Activated CD8-positive, alpha-beta memory T cell treated with anti-CD3 and anti-CD28 coated beads for 48 hours (primary cell): ENCODE measurements at places on chromosomes 7 and 10.

DNA sequence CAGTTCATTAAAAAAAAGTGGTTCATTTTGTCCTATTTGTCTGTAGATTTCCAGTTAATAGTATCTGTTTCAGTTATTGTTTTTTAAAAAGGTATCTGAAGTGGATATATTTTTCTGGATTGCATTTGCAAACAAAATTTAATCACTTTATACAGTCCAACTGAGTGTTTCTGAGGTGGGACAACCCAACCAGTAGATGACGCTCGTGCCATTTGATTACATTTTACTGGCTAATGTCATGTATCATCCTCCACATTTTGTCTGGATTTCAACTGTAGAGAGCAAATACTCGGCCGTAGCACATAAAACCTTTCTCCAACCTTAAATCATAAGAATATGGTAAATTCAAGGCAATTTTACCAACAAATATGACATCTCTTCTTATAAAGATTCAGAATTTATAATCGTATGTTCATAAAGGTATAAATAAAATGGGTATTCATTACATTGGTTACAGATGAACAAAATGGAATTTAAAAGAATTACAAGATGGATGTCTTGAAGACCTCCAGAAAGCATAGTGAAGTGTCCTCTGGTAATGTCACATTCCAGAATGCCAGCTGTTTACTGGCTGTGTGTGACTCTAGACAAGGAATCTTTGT, 789.0 kb downstream of the PHTF2 start:
- no peak for DNase-seq

DNA sequence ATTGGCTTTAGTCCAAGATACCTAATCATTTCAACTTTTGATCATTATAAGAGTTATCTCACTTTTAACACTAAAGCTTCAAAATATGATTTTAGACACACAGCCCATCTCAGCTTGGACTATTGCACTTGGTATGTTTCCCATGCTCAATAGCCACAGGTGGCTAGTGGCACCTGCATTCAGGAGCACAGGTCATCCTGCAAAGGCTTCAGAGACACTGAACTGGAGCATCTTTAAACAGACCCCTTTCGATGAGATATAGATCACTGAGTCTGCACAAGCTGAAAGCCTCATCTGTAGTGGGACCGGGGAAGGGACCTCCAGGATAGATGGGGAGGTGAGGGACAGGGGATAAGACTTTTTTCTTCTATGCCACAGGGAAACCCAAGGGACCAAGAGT, 48.5 kb upstream of the TARP start:
- no peak for DNase-seq

- no peak for DNase-seq
These were observed 224.7 kb downstream of the CHRM2 start for GRCh38 chr7:137093198-137093597.

GRCh38 chr10:19572056-19572455, 244.2 kb upstream of the PLXDC2 start:
- DNase-seq: no peak

DNA sequence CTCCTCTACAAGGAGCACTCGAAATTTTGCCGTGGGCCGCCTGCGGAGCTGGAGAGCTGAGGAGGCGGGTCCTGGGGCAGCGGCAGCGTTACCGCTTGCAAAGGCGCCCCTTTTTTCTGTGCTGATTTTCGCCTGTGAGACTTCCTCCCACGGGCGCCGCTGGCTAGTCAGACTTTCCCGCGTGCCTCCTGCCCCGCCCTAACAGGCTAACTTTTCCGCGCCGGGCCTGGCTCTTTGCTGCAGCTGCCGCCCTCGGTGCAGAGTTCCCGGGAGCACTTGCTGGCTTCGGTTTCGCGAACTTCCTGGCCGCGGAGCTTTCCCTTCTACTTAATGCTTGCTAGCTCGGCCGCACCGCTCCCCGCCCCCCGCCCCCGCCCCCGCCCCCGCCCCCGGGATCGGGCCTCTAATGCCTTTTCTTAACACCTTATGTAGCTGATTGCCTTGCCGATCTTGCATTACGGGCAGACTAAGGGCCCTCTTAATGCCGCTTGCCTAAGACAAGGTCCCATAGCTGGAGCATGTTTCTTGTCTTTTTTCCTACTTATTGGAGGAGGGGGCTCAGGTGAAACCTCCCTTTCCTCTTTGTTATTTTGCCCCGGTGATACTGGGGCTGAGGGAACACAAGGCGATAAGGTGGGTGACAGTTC, 37.9 kb upstream of the RASGEF1A start:
- DNase-seq: no peak

- no peak for DNase-seq
These were observed 166.0 kb upstream of the GDF10 start for GRCh38 chr10:47133871-47134570.

DNA sequence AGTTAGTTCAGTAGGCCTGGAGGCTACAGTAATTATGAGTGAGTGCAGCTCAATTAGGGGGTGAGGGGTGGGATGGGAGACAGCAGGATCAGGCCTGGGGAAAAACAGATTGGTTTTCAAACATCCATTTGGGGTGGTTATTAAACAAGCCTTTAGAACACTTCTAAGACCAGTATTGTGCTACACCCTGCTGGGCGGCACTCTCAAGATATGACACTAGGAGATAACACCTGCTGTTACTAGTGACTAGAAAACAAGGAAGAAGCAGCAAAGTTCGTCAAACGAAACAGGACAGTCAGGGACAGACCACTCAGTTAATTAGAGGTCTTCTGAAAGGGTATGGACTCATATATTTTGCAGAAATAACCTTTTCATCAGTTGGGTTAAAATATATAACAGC, 353.6 kb downstream of the PTEN start:
- no peak for DNase-seq

DNA sequence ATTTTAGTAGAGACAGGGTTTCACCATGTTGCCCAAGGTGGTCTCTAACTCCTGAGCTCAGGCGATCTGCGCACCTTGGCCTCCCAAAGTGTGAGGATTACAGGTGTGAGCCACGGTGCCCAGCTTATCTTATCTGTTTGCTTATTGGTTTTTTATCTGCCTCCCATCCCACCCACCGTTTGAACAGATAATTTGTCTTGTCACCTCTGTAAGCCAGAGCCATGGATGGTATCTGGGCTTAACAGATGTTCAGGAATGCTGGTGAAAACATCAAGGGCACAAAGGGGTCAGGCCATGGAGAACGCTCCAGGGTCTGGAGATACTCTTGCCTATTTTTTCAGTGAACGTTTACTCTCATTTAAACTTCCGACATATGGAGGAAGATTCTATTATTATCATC, 12.0 kb upstream of the NDST2 start:
- DNase-seq: no peak

DNA sequence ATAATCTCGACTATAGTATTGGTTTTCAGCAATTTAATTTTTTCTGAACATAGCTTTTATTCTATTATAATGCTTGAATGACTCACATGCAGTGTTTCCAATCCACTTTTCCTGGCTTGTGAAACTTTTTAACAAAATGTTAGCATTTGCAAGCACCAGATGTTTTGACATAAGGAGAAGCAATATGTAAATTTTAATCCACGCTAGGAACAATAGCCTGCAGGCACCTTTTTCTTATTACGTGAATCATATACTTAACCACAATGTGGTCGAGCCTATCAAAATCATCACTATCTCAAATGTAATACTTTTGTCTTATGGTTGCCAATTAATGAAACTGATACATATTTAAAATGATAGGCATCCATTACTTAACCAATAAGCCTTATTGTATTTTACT, 97.1 kb downstream of the TFEC start:
- no peak for DNase-seq

DNA sequence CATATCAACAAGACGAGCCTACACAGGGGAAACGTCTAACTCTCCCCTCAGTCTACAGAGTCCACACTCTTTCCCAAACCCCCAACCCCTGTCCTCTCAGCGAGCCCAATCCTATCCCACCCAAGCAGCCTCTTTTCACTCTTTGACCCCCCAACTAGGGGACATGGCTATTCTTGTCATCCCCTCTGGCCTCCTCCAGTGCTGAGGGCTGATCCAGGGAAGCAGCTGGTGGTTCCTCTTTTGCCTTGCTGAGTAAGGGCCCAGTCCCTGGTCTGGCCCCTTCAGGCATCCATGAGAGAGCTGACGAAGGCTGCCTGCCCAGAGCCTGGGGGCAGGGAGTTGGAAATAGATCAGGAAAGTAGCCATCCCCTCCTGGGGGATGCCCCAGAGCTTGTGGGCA, 6.4 kb downstream of the NOBOX start:
- DNase-seq: no peak

GRCh38 chr10:58998924-58999713, 177.3 kb upstream of the PHYHIPL start:
- DNase-seq: no peak

DNA sequence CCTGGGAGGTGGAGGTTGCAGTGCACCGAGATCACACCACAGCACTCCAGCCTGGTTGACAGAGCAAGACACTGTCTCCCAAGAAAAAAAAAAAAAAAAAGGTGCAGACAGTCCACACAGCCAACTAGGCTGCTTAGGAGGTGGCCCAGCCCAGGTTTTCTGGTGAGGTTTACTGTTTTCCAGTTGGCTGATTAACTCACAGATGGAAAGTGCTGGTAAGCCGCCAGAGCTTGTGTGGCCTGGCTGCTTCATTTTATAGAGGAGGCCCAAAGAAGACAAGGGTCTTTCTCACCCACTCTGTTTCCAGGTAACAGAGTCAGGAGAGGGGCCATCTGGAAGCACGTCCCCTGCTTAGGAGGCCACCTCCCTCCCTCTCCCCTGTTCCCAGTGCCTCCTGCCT, 6.2 kb downstream of the RHBDD2 start:
- no peak for DNase-seq

DNA sequence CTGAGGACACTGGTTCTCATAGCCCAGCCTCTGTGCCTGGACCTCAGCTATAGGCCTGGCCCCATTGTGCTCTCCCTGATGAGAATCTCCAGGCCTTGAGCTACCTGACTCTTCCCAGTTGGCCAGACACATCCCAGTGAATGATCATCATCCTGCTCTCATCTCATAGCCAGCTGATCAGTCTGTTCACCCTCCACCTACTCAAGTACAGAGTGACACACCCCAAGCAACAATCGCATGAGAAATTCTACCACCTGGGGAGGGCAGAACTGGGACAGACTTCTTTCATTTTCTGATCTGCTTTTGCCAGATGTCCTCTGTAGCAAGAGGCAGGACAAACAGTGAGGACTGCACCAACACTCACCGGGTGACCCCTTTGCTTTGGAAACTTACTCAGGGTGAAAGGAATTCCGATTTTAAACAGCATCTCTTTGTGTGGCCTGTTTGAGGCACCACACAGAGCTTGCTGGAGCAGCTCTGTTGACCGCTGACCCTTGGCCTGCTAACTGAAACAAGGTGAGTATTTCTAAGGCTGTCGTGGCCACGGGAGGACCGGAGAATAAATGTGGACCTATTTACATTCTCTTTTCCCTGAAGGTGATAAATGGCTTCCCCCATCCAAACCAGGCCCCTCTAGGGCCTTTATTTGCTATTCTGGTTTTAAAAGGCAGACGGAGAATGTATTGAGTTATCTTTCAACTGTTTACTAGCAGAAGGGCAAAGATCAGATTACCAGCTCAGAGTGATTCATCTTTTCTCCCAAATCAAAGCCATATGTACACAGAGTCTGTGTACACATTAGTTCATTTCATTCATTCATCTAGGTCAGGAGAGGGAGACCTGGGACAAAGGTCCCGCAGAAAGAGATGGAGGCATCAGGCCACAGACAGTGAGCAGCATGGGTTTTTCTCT, 181.4 kb upstream of the TNS3 start:
- no peak for DNase-seq

GRCh38 chr7:40311307-40311706, 176.5 kb downstream of the SUGCT start:
- no peak for DNase-seq

DNA sequence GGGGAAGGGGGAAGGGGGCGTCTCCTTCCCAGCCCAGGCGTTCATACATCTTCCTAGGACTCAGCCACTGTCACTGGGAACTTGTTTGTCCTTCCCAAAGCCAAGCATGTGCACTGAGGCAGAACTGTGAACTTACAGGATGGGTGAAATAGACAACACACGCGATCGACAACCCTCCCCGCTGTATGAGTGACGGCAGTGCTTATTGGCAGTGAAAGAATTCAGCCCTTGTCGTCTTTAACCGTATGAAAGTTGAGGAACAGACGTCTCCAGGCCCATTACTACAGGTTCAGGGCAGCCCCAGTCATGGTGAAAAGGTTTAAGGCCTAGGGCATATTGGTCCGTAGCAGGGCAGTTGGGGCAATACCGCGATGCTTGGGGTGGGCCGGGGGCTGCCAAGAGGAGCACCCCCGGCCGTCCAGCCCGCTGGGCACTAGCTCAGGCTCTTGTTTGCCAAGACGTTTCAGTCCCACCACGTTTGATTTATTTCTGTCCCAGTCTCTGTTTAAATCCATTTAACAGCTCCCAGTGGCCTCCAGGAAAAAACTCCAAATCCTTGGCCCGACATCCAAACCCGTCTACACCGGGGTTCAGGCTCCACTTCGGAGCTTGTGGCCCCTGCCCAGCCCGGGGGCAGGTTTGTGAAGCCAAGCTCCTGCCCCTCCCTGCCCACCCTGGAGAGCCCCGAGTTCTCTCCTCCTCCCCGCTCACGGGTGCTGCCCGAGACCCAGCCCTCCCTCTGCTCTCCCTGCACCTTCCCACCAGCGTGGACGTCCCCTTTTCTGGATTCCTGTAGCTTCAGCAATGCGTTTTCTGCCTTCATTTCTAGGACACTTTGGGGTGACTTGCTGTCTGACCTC, 159.8 kb downstream of the DNAJB6 start:
- DNase-seq: no peak

DNA sequence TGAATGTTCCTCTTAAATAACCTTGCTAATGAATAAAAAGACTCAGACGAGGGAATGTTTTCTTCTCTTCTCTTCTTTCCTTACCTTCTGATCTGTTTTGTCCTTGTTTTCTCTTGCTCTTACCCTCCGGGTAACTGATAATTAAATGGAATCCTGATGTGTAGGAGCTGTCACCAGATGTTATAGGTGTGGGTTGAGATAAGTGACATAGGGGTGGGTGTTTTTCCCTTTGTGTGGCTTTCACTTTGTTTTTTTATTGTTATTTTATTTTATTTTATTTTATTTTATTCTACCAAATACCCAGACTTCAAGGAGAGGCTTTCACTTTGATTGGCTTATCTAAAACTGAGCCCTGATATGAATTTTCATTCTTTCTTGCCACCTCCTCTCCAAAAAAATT, 25.5 kb downstream of the ANLN start:
- DNase-seq: no peak

DNA sequence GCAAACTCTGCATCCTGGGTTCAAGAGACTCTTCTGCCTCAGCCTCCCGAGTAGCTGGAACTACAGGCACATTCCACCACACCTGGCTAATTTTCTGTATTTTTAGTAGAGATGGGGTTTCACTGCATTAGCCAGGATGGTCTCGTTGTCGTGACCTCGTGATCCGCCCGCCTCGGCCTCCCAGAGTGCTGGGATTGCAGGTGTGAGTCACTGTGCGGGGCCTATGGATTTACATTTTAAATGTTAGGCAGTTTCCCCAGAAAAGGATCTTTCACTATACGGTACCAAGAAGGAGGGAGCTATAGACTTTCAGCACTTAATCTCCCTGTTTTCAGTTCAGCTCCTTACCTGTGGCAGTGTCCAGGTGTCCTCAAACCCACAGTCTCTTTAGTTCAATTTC, 50.8 kb downstream of the SIRT1 start:
- no peak for DNase-seq
